Hippocampal formation (tissue), 2 donors: ENCODE measurements at places on chromosomes 1 and 21.

GRCh38 chr1:90781534-90781933, 64.4 kb upstream of the BARHL2 start:
- peak; percentile 12 for DNase-seq

DNA sequence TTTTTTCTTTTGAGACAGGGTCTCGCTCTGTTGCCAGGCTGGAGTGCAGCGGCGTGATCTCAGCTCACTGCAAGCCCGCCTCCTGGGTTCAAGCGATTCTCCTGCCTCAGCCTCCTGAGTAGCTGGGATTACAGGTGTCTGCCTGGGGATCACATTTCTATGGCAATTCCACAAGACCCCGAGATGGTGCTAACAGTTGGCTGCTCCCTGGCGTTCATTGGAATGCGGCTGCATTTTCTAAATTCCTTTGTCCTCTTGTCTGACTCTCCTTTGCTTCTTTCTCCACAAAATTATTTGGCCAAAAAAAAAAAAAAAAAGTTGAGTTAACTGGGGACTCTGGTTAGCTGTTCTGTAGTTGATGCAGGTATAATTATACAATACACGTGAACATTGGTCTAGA, 176.4 kb downstream of the ETS2 start:
- DNase-seq, result no peak

- DNase-seq, result no peak
Observed at GRCh38 chr1:48611841-48612240, 139.8 kb upstream of the SPATA6 start.

DNA sequence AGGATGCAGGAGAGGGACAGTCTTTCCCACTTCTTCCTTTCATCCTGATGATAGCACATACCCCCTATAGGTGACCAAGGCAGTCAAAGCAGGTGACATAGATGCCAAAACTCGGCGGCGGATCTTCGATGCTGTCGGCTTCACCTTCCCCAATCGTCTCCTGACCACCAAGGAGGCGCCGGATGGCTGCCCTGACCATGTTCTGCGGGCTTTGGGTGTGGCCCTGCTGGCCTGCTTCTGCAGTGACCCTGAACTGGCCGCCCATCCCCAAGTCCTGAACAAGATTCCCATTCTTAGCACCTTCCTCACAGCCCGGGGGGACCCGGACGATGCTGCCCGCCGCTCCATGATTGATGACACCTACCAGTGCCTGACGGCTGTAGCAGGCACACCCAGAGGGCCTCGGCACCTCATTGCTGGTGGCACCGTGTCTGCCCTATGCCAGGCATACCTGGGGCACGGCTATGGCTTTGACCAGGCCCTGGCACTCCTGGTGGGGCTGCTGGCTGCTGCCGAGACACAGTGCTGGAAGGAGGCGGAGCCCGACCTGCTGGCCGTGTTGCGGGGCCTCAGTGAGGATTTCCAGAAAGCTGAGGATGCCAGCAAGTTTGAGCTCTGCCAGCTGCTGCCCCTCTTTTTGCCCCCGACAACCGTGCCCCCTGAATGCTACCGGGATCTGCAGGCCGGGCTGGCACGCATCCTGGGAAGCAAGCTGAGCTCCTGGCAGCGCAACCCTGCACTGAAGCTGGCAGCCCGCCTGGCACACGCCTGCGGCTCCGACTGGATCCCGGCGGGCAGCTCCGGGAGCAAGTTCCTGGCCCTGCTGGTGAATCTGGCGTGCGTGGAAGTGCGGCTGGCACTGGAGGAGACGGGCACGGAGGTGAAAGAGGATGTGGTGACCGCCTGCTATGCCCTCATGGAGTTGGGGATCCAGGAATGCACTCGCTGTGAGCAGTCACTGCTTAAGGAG, 2.9 kb downstream of the NCDN start:
- peak; percentile 76 for DNase-seq

DNA sequence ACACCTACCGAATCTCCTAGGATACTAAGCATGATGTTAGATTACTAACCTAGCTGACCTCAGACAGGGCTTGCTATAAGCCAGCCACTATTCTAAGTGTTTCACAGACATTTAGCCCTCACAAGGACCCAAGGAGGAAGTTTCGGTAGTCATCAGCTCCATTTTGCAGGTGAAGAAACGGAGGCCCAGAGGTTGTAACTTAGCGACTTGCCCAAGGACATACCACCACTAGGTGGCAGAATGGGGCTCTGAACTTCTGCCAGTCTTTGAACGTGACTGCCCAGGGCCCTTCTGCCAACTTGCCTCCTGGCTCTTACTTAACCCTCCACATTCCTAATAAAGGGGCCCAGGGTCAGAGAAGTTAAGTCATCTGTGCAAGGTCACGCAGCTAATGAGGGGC, 283.5 kb downstream of the C1orf94 start:
- DNase-seq, result peak; percentile 0

- DNase-seq, result no peak
Observed at GRCh38 chr1:215594640-215595039, 27.5 kb downstream of the KCTD3 start.

DNA sequence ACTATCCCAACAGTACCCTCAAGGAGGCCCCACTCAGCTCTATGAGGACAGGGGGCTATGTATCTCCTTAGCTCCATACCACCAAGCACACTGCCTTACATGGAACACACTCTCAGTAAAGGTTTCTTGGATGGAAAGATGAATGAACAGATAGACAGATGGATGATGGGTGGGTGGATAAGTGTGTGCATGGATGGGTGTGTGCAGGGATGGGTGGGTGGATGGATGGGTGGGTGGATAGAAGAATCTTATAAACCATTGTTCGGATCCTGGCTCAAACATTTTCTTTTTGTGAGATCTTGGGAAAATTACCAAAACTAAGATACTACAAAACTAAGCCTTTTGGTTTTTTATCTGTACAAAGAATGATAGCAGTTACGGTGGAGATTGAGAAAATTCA, 111.0 kb upstream of the NFIA start:
- DNase-seq, result no peak

- no peak for DNase-seq
Observed at GRCh38 chr1:9368356-9368755, 75.7 kb downstream of the SPSB1 start.

- DNase-seq, result no peak
Observed at GRCh38 chr1:60948486-60948885, 133.9 kb upstream of the NFIA start.

DNA sequence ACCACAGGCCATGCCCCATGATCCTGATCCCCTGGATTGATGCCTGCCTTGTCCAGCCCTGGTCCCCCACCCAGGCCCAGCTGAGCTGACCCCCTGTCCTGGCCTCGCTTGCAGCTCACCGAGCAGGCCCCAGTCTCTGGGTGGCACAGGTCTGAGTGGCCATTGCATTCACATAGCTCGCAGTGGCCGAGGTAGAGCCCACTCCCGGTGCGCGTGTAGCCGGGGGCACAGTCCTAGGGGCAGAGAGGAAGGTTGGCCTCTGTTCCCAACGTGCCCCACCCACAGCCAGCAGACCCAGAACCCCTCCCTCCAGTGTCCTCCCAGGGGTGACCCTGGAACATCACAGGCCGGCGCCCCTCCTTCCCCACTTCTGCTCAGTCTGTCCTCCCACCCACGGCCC, 51.9 kb downstream of the LDLRAD2 start:
- no peak for DNase-seq

DNA sequence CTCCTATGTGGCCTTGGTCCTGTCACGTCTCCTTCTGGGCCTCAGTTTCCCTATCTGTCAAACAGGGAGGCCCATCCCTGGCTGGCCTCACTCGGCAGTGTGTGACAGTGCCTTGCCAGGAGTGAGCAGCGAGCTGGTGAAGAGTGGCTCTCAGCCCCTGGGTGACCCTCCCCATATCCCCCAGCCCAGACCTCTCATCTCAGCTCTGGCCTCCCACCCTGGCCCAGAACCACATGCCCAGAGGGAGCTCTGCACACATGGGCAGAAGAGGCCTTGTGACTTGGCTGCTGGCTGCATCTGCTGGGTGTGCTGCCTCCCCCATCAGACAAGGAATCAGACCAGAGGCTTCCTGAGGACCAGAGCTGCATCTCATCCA, 19.5 kb upstream of the PADI1 start:
- no peak for DNase-seq

- DNase-seq, result no peak
Observed at GRCh38 chr1:59673573-59674450, 140.9 kb upstream of the HOOK1 start.

DNA sequence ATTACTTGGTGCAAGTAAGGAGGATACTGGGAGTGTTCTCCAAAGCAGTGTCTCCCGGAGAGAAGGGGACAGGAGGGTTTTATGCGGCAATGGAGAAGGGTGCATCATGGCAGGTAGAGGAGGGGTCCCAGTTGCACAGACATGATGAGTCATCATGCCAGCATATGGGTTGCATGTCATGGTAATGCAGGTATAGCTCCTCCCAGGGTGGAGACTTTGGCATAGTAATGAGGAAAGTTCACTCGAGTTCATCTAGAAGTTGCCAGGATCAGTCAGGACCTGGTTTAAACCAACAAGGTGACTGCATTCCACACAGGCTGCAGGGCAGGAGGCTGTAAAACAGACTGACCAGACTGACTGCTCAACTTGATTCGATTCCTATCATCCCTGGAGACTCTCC, 355.7 kb upstream of the DUSP10 start:
- DNase-seq, result no peak

DNA sequence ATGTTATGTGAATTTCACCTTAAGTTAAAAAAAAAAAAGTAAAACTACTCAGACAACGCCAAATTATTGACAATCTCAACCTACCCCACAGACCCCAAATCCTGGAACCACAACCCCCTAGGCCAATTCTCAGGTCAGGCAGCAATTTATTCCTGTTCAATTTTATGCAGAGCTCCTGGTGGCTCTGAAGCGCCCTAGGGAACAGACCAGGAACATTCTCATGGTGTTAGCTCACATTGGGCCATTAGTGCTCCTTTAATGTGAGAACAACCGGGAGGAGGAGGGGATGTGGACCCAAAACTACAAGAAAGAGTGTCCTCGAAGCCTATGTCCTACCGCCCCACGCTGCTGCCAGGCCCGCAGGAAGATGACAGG, 403 bp upstream of the PSEN2 start:
- no peak for DNase-seq

DNA sequence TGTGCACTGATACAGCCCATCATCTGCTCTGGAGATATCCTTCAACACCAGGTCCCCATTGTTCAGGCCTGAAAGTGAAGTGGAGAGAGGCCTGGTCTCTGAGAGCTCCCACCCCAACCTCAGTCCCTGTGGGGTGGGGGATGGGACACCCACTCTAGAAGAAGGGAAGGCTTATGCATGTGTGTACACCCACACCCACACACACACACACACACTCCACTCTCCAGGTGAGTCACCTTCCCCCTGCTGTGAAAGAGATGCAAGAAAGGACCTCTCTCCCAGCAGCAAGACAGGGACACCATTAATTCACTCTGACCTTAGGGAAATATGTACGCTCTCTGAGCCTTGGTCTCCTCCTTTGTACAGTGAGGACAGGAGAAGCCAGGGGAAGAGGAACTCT, 5.9 kb downstream of the VSIG8 start:
- DNase-seq, result no peak

DNA sequence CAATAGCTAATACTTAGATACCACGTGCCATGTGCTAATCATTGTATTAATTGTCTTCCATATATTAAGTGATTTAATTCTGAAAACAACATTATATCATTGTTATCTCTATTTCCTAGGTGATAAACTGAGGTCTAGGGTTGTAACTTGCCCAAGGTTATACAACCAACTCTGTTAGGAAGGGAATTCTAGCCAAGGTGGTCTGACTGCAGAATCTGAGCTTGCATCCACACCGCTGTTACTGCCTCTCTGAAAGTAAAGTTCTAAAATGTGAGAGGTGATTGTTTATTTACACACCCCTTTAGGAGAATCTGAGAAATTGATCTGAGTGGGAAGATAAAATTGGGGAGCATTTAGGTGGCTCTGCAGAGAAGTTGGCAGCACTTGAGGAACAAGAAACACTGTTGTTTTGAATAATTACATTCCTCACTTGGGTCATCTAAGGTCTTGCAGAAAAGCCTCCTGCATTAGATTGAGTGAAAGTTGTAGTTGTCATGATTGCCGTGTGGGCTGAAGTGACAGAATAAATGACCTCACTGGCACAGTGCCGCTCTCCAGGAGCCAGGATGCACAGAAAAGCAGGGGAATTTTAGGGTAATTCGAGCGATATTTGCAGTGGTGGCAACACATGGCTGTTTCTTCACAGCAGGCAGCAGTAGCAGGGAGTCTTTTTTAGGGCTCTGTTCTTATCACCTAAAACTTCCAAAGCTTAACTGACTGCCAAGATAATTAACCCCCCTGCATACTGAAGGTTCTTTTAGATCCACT, 121.7 kb downstream of the ADGRL4 start:
- no peak for DNase-seq

DNA sequence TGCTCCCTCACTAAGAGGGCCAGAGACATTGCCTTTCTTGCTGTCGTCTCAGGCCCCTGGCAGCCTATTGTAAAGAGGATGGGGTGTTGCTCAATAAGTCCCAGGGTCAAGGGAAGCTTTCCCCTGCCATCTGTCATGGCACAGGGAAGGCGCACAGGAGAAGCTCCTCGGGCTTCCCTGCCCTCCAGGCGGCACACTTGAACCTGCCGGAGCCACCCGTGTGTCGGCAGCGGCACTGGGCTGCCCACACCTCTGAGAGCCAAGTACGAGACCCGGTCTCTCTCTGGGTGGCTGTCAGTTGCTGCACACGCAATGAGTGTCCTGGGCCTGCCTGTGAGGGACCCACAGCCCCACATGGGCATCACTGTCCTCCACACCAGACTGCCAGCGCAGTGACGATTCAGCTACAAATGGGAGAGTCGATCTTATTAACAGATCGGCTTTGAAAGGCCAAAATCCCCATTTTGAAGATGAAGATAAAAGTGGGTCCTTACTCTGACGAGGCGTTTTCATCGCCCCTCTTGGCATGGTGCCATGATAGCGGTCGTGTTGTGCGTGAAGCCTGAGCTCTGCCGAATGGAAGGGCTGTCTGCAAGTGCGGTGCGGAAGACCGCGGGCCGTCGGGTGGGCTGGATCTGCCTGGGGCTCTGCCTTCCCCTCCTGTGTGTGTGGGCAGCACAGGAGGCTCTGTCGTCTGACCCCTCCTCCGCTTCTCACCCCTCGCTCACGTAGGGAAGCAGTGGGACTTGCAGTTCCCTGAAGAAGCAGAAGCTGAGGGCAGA, 29.2 kb upstream of the PDXK start:
- DNase-seq, result no peak

DNA sequence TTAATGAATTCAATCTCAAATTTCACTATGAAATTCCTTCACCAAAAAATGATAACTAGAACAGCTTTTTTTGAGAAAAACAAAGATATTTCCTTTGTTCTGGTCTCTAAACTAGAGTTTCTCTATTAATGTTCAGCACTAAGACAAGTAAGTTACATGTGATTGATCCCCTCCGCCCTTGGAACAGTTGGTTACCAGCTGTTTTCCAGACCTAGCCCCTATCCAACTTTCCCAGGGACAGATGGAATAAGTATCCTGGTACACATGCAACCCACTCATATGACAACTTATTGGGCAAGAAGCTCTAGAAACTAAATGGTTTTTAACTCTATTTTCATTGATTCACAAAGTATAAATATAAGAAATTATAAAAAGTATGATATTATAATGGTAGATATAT, 140.4 kb downstream of the COP1 start:
- DNase-seq, result no peak
